ENCODE measurements at places on chromosomes 11 and 22.

DNA sequence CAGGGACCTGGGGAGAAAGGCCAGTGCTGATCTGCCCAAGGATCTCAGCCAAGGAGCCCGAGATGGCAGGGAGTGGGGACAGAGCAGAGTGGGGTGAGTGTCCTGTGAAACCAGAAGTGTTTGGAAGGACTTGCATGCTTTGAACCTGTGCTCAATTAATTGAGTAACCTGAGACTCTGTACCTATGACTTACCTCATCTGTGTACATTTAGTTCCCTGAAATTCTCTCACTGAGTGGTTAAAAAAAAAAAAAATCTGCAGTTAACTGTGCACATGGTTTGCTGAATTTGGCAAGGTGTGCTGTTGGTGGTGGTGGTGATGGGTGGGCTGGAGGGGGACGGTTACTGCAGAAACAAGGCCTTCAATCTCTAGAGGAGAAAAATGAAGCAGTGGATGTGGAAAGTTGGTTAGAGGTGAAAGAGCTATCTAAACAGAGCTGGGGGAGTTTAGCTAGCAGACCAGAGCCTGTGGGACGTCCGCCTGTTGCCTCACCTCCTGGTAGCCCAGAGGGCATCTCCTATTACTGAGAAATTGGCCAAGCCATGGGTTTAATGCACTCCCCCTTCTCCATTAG, 8.3 kb upstream of the SORL1-AS1 start:
- DNase-seq, result no peak

DNA sequence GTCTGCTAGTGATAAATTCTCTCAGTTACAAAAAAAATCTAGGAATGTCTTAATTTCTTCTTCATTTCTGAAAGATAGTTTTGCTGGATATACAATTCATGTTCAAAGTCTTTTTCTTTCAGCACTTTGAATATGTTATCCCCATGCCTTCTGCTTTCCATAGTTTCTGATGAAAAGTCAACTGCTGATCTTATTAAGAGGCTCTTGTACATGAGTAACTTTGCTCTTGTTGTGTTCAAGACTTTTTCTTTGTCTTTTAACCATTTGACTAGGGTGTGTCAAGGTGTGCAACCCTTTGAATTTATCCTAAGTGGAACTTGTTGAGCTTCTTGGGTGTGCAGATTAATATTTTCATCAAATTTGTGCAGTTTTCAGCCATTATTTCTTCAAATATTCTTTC, 22.1 kb upstream of the ACCSL start:
- no peak for DNase-seq

DNA sequence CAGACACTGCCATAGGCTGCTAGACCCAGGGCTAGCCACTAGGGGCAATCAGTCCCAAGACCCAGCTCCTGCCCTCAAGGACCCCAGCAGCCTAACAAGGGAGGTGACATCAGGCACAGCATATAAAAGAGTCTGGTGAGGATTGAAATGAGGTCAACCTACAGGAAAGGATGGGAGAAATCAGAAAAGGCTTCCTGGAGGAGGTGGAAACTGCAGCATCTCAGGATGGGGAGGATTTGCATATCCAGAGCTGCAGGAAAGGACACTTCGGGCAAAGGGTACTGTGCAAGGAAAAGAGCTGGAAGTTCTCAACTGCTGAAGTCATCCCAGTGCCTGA, 2.9 kb upstream of the ARFGAP2 start:
- DNase-seq, result no peak

DNA sequence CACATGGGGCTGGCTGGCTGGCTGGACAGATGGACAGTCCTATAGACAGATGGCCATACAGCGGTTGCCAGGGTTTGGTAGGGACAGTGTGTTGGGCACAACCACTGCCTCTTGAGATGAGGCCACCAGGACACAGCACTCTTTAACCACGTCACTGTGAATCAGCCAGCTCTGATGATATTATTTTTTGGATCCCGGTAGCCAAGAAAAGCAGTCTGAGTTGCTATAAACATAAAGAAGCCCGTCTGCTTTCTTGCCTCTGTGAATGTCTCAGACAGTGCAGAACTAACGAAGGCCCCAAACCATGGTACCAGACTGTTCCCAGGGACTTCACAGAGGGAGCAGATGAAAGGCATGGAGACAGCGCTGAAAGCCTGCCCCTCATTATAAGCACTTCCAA, 115.9 kb upstream of the CSNK2A3 start:
- DNase-seq, result no peak

GRCh38 chr11:129258205-129258604, 66.1 kb upstream of the ARHGAP32 start:
- no peak for DNase-seq

DNA sequence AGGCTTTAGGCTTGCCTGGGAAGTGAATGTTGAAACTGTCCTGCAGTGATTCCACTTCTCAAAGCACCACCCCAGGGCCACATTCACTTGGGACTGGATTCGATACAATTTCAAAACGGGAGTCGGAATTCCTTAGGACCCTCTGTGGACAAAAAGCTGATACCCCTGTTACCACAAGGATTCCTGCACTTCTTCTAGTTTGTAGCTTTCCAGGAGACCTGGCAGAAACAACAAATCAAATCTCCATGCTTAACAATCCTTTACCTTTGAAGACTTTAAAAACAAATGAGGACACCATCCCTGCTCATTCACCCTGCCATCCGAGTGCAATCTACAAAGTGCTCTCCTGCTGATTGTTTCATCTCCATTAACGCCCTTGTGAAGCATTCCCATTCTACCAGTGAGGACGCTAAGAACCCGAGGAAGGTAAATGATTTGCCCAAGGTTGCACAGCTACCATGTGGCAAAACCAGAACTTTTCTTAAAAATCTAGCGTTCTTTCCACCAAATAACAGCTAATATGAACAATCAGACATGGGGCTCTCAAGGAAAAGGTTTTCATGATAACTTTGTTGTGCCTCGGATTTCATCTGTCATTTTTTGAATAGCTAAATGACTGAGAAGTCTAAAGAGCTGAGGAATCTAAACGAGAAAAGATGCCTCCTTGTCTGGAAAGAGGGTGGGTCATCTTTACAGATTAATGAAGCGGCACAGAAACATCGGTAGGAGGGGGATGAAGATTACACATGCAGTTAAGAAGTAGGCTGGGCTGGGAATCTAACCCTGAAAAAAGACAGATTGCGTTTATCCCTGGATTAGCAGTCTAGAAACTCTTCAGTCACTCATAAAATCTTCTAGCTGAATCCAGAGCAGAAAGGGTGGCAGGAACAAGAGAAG, 720 bp upstream of the MPZL2 start:
- no peak for DNase-seq

DNA sequence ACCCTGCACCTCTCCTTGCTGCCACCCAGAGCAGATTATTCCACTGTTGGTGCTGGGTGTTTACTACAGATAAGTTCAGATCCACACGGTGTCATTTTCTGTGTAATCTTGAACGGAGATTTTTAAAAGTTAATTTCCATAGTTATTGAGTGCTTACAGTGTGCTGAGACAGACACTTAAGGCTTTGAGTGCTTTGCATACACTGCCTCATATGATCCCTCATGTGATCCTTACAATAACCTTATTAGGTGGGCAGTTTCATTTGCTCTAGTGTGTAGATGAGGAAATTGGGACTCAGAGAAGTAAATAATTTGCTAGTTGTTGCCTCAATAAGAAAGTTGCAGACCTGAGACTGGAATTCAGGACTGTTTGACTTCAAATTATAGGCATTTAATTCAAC, 32.3 kb upstream of the ME3 start:
- DNase-seq, result no peak

DNA sequence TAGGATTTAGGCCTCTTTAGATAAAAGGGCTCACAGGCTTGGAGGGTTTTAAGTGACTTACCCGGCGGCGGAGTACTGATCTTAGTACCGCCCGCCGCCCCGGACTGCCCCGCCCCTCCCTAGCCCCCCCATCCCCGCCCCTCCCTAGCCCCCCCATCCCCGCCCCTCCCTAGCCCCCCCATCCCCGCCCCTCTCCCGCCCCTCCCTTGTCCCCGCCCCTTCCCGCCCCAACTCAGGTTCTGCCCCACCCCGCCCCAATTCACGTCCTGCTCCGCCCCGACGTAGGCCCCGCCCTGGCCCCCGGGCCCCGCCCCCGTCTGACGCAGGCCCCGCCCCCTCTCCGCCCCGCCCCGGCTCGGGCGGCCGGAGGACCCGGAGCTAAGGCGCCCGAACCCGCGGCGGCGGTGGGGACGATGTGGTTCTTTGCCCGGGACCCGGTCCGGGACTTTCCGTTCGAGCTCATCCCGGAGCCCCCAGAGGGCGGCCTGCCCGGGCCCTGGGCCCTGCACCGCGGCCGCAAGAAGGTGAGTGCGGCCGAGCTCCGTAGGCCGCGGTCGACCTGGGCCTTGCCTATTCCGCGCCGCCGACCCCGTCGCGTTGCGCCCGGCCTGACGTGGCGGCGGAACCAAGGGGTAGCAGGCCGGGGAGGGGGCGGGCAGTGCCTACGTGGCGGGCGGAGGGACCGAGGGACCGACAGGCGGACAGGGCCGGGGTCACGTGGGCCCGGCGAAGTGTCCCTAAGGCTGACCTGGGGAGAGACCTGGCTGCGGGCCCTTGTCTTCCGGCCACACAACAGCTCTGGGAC, at the start of gene SCYL1:
TSS of gene SCYL1 (plus strand) at position 343 of the 805 bp plus-strand sequence. CDS start at position 414, 71 bp downstream.
- DNase-seq, result peak; percentile 72

GRCh38 chr22:49326558-49326957, 501.1 kb downstream of the BRD1 start:
- no peak for DNase-seq
